ENCODE measurements at places on chromosomes 2 and 18.

DNA sequence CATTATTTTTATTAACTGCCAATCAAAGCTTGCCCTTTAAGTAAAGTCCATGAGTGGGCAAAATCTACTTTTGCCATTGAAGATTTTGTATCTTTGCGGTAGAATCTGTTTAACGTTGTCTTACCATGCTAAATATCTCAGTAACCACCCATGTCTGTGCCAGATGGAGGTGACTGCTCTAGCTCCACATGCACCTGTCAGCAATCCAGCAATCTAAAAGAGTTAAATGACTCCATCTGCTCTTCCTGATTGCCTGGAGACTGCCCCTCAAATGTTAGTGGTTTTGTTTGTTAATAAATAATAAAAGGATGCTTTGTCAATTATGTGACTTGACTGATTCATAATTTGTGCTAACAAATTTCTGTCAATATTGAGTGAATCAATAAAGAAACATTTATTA, 141.7 kb downstream of the RBM43 start:
- DNase-seq: no peak

DNA sequence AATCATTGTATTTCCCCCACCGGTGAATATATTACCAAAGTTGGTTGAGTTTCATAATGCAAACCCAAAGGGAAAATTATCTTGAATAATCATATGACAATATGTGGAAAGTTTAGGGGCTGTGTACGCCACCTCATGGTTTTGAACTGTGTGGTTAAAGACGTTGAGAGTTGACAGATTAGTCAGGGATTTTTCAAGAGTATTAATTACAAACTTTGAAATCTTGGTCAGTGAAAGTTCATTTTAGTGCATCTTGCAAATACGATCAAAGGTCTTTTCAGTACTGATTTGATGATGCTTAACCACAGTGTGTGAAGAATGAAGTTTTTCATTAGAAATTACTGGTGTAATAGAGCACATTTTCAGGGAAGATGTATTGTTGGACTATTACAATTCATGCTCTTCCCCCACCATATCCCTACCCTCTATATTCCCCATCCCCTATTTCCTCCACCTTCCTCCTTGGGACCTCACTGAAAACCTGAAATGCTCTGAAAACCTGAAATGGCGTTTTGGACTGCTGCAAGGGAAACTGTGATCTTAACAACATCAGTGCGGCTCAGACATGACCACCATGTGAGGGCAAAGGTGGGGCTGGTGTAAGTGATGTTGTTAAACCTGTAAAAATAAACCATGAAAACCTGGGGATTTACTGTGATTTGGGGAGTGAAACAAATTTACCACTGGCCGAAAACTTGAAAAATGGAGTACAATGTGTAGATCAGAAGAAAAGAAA, 4.5 kb upstream of the BCL2L11 start:
- DNase-seq: no peak

DNA sequence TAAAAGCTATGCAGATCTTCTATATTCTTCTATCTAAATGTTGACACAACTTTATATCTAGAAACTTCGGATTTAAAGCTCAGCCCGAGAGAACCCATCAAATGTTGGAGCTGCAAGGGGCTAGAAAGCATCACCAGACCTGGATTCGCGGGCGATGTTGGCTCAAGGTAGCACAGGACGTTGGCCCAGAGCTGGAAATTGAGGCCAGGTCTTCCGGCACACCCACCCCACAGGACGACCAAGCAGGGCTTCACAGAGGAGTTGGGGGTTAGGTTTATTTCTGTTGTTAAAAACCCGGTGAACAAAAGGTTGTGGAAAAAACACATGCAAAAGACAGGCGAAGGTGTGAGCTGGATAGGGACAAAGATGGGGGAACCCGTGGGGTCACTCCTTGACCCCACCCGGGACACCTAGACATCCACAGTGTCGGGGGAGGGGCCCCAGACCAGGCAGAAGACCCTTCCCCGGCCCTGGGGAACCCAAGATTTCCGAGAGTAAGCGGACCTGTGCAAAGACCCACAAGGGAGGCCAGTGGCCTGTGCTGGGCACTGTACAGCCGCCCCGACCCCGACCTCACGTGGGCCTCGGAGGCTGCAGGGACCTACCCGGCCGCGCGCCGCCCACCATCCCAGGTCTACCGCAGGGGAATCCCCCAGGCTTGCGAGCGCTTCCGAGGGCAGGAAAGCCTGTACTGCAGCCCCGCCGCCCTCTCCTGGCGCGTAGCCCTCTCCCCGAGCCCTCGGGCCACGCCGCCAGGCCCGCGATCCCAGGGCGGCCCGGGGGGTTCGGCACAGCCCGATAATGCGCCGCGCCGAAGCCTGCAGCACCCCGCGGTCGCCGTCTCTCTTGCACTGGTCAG, 1.8 kb upstream of the AGBL5 start:
- no peak for DNase-seq

GRCh38 chr2:203446071-203446481, 89.0 kb downstream of the RAPH1 start:
- DNase-seq: no peak

GRCh38 chr2:37263839-37264238, 32.4 kb downstream of the NDUFAF7 start:
- no peak for DNase-seq

- peak; percentile 20 for DNase-seq
Observed at GRCh38 chr2:37526323-37526722, 145.1 kb downstream of the CDC42EP3 start.

- peak; percentile 59 for DNase-seq
Observed at GRCh38 chr2:204108330-204108751, 171.8 kb downstream of the ICOS start.

DNA sequence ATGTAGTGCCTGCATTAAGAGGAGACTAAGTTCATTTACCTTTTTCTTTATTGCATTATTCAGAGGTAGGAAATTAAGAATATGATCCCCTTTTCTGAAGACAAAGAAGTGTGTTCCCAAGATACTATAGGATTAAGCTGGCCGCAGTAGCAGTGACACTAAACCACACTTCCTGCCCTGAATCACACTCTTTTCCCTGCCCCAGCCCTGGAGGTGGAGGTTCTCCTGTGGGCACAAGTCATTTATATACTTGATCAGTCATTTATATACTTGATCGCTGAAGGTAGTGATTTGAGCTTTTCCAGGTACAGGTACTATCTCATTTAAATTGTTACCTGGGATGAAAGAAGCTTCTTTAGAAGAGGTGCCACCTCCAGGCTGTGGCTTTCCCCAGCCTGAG, 78.6 kb downstream of the ARMC9 start:
- DNase-seq: no peak

- DNase-seq: peak; percentile 32
Observed at GRCh38 chr2:105143467-105144151, 97.9 kb upstream of the GPR45 start.

- DNase-seq: no peak
Observed at GRCh38 chr2:69577467-69578197, 65.9 kb downstream of the AAK1 start.

DNA sequence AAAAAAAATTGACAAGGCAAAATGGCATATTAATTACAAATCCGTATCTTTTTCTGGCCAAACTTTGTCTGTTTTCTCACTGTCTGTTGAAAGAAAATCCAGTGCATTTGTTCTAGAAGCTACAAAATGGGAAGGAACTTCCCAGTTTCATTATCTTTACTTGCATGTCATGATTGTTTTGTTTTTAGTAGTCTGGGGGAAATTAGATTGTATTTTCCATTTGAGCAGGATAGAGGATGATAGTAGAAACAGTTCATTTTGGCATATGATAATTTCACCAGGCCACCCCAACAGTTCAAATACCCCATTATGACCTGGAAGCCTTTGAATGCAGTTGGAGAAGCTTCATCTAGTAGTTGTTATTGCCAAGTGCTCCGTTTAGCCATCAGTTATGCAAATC, 77.5 kb upstream of the RANBP2 start:
- no peak for DNase-seq

- DNase-seq: no peak
Observed at GRCh38 chr2:199014226-199014625, 443.5 kb downstream of the SATB2 start.

DNA sequence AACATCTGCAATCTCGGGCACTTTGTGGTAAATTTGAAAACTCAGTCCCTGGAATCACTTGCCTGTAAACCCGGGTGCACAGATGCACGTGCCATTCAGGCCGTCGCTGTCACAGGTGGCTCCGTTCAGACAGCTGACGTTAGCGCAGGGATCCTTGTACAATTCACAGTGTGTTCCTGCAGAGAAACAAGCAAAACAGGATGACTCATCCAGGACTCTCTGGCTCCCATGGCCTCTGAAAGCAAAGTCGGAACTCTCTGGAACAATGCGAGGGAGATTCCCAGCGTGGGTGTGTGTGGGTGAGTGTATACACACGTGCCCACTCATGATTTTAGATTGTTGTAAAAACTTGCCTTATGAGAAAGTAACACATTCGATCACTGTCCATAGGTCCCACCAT, 136.1 kb upstream of the PID1 start:
- no peak for DNase-seq

DNA sequence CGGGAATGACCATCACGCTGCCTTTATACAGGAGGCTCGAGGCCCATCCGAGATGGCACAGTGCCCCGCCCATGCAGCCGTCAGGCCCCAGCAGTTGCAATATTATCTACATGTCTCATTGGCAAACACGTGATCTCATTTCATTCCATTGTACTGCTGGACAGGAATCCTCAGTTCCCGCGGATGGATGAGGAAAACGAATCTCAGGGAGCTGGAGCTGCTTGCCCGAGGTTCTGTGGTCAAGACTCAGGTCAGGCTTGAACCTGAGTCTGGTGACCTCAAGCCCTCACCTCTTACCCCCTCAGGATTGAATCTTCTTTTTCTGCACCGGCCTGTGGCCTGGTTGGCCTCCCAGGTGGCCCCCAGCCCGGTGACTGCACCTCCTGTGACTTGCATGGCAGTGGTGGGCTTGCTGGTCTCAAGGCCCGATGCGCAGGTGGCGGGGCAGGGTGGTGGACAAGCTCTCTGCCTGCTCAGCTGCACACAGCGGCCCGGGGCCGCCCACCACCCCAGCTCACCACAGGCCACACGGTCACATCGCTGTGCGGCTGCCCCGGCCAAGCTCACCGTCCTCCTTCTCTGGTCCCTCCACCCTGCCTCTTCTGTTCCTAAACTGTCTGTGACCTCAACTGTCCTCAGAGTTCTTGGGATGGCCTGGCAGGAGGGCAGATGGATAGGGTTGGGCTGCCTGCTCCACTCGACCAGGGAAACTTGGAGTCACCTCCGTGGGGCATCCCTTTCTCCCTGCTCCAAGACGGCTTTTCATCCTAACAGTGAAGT, 52.0 kb upstream of the HS6ST1 start:
- no peak for DNase-seq

Measured in Jurkat, Clone E6-1 (cell line).